ENCODE measurements at places on chromosomes 5 and 9. TPM values are rescaled to one million over a fixed set of nuclear protein-coding genes. Genes with fewer than 3 reads are reported as not detected.

Gene PCDHA7
- not detected for total RNA-seq

DNA sequence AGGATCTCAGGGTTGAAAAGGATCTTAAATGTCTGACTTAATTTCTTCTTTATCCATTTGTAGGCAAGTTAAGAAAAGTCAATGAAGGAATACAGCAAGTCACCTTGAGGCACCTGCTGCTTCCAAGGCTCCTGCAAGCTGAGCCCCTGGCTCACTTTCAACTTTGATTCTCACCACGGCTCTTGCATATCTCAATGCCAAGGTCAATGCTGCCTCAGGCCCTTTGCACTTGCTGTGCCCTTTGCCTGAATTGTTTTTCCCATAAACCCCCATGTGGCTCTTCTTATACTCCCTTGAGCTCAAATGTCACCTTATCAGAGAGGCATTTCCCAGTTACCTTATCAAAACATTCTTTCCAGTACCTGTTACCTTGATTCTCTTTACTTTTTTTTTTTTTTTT, 144.3 kb upstream of the RAPGEF1 start:
- no peaks in the 10 kb centered on the region for H3K36me3 ChIP-seq
- no peak overlapping the region for H3K27ac ChIP-seq
- H3K4me1 ChIP-seq, result peaks cover 6% of the 10 kb centered on the region
- no peaks in the 10 kb centered on the region for H3K27me3 ChIP-seq

DNA sequence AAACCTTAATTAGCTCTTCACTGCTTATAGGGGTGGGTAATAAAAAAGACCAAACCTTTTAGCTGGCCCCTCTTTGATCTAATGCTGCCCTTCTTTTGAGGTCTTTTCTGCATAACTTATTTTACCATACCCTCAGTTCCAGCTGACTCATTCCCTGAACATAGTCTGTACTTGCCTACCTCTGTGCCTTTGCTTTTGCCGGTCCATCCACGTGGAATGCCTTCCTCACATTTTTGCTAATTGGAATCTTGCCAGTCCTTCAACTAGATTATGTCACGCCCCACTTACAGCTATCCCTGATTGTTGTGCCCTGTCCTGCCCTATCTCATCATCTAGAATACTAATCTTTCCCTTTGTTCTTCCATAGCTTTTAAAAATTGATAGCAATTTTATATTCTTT, 44.2 kb downstream of the FAF2 start:
- no peak overlapping the region for H3K4me3 ChIP-seq
- H3K27me3 ChIP-seq, result no peaks in the 10 kb centered on the region
- H3K27ac ChIP-seq, result no peak overlapping the region
- DNase-seq, result no peak

- peak; percentile 83 for DNase-seq
- no peak overlapping the region for H3K4me3 ChIP-seq
- H3K27me3 ChIP-seq, result no peaks in the 10 kb centered on the region
- no peak overlapping the region for H3K27ac ChIP-seq
These were observed 65.3 kb upstream of the EGFLAM start for GRCh38 chr5:38193015-38193581.

Gene TAF11L11
- total RNA-seq, result not detected

DNA sequence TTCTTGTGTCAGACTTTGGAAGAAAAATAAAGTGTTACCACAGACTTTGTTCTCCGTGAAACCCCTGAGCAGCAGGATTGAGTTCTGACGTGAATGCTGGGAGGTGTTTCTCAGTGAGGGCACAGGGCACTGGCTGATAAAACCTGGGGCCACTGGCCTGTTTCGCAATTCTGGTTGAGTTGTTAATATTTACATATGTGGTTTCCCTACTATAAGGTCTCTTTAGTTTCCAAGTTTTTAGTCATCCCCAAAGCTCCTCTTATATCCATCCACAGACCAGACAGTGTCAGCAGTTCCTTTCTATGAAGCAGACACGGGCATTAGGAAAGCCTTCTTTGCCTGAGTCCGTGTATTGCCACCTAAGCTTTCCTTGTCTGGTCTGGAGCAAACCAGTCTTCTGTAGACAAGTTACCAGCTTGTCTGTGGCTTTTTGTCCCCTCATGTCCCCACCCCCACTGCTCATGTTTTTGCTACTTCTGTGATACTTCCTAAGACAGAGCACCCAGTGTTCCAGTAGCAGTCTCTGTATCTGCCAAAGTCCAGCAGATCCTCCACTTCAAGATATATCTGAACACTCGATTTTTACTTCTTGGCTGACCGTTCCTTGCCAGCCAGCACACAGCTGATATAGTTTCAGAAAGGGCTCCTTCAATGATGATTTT, 42.0 kb downstream of the ACO1 start:
- H3K4me1 ChIP-seq, result no peaks in the 10 kb centered on the region
- H3K36me3 ChIP-seq, result no peaks in the 10 kb centered on the region
- H3K27me3 ChIP-seq, result no peaks in the 10 kb centered on the region
- no peak for DNase-seq

Gene TAF11L10
- not detected for total RNA-seq

Gene SECISBP2
- 49.9 TPM for total RNA-seq

Gene KLF9
- not detected for total RNA-seq

DNA sequence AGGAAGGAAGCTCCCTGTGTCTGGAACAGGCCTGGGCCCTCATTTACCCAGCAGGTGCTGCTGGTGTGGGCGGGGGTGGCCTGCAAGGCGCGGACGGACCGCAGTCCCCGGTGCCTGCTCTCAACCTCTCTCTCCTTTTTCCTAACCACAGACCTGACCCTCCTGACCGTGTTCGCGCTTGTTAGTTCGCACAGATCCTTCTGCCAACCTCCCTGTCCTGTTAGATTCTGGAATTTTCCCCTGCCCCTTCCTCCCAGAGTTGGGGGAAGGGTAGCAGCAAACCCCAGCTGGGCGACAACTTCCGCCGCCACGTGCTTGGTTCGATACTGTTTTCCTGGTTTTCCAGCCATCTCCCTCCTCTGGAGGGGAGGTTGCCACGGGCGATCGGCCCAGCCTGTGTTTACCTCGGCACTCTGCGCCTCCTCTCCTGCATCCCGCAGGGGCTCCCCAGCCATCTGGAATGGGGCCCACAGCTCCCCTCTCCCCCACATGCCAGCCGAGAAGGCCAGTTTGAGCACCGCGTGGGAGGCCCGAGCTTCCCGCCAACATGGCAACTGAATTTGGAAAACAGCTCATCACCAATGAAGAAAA, 70.8 kb upstream of the UNC5A start:
- no peaks in the 10 kb centered on the region for H3K36me3 ChIP-seq
- no peak overlapping the region for H3K4me3 ChIP-seq
- DNase-seq, result no peak
- no peak overlapping the region for H3K27ac ChIP-seq
- no peaks in the 10 kb centered on the region for H3K27me3 ChIP-seq

- peaks cover 16% of the 10 kb centered on the region for H3K4me1 ChIP-seq
- no peaks in the 10 kb centered on the region for H3K36me3 ChIP-seq
- no peak overlapping the region for H3K27ac ChIP-seq
- H3K27me3 ChIP-seq, result no peaks in the 10 kb centered on the region
- DNase-seq, result no peak
These were observed 86.5 kb downstream of the ANGPTL2 start for GRCh38 chr9:127035948-127036347.

Gene PDE4D
- 36.0 TPM for total RNA-seq

Gene ARID3C
- total RNA-seq, result 0.48 TPM
